ENCODE measurements at places on chromosomes 7 and 10.
A peak's percentile ranks its signal among the peaks of the same experiment; 100 is the strongest.

- no peak for DNase-seq
These were observed 9.3 kb upstream of the PRSS1 start for GRCh38 chr7:142739923-142740492.

DNA sequence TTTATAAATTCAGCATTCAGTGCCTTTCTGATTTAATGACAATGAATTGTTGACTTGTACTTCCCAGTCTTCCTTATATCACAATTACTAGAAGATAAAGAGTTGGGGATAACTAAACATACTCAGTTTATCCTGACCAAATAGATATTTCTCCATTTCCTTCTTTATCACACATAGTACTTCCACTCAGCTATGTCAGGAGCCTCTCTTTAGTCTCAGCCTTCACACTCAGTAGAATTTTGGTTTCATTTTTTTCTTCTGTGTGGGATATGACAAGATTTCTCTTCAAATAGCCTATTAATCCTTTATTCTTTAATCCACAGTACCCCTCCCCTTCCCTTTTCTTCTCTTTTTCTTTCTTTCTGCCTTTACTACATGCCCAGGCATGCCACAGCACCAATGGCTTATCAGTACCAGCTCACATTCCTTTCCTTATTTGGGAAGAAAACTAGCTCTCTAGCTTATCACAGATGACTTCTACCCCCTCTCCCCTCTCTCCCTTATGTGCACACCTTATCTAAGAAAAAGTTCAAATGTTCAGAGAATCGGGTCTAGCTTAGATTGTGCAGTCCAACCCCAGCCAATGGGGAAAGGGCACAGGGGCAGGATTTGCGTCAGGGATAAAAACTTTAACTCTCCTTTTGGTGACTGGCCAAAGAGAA is 109.0 kb downstream of the PHF14 start:
- DNase-seq, result no peak

DNA sequence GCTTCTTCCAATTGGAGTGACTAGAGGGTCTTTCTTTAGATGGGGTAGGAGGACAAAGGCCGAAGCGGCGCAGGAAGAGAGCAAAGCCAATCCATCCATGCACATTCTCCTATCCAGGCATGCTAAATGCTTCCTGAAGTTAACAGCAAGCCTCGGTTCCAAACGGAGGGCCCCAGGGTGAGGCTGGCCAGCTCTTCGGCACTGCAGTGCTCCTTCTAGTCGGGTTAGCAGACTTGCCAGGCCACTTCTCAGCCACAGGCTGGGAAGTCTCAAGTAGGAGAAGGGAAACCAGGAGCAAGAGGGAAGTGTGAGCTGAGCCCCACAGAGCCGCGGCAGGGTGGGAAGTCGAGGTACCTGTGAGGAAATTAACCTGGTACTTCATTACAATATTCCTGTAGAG is 253.8 kb upstream of the INHBA start:
- no peak for DNase-seq

GRCh38 chr10:104317269-104317710 is 21.0 kb downstream of the ITPRIP start:
- peak; percentile 54 for DNase-seq

DNA sequence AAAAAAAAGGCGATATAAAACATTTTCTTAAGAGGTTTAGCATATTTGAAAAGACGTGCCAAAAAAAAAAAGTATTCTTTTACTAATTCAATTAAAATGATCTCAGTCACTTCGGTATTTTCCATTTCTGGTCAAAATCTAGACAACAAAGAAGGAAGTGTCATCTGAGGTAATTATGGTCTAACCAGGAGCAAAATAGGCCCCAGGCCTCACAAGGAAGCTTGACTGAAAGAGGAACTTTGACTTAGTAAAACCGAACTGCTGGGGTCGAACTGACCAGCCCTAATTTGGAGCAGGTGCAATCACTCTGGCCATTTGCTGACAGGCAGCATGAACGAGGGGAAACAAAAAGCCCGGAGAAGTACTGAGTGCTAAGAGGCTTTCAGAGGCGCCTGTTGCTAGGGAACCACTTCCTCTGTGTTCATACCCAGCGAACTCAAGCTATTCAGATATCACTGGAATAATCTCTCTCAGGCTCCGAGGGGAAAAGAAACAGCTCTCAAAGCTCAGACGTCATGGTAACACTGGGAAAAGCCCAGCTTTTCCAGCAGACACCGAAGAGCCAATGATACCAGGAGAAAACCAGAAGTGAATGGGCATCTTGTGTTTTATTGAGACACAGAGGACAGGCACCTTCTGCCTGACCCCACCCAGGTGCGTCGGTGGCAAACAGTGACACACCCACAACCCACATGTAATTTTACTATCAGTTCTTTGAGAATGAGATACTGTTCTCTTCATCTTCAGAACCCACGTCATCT is 126.5 kb downstream of the FAM107B start:
- peak; percentile 62 for DNase-seq

All from HAP-1 (cell line).